ENCODE measurements at places on chromosomes 7 and 10.

DNA sequence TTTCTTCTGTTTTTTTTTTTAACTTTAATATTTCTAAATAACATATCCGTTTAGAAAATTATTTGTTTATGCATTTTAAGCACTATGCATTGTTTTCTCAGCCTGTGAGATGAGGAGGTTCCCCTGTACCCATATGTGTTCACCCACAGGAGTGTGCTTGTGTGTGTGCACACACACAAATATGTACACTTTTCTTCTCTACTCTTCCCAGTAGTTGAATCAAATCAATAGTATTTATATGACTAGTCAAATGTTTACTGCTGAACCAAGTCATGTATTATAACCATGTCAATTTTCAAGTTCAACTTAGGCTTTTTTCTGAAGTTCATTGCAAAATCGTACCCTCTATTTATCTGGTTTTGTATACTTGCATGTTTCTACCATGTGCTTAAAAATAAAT, 37.3 kb downstream of the HDAC9 start:
- no peak for DNase-seq

- DNase-seq: no peak
Measured at GRCh38 chr10:4407783-4408182, 418.2 kb upstream of the AKR1E2 start.

GRCh38 chr7:82745117-82745516, 301.5 kb upstream of the CACNA2D1 start:
- DNase-seq: no peak

DNA sequence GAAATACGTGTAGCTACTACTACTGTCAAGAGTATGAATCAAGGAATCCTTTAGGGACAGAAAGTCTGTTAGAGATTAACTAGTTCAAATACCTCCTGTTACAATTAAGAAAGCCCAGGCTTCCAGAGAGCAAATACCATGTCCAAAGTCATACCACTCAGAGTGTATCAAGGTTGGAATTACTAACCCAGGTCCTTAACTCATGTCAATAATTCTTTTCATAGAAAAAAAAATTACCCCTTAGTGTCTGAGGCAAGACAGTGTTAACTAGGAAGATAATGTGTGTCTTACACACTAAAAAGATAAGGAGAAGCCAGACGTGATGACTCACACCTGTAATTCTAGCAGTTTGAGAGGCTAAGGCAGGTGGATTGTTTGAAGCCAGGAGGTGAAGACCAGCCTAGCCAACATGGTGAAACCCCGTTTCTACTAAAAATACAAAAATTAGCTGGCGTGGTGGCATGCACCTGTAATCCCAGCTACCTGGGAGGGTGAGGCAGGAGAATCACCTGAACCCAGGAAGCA, 423.4 kb downstream of the SORCS1 start:
- no peak for DNase-seq

Measured in NCI-H2081 (cell line).